ENCODE measurements at places on chromosomes 3 and 15. TPM values are rescaled to one million over a fixed set of nuclear protein-coding genes. Genes with fewer than 3 reads are reported as not detected.

KCNMB3 gene
- total RNA-seq: 2.1 TPM

ZPLD1 gene
- not detected for total RNA-seq

EFCAB12 gene
- not detected for total RNA-seq

CD200 gene
- 1.3 TPM for total RNA-seq

TRIM42 gene
- total RNA-seq: not detected

A4GNT gene
- total RNA-seq: not detected

WDR93 gene
- under 0.01 TPM for total RNA-seq

TMEM115 gene
- 28.7 TPM for total RNA-seq

CPLX3 gene
- total RNA-seq: not detected

CLDN16 gene
- 0.06 TPM for total RNA-seq

LRTM1 gene
- not detected for total RNA-seq

FMN1 gene
- 0.25 TPM for total RNA-seq

LSMEM2 gene
- not detected for total RNA-seq

SPINT1 gene
- 1.6 TPM for total RNA-seq

GREM1 gene
- total RNA-seq: 0.16 TPM

PP2D1 gene
- not detected for total RNA-seq

TMIE gene
- total RNA-seq: 0.16 TPM

MOBP gene
- under 0.01 TPM for total RNA-seq

CAND2 gene
- total RNA-seq: 2.8 TPM

USP8 gene
- total RNA-seq: 65.2 TPM

ATP13A5 gene
- total RNA-seq: not detected

OSBPL10 gene
- total RNA-seq: 17.5 TPM

PYGO1 gene
- 0.32 TPM for total RNA-seq

THAP10 gene
- total RNA-seq: 0.94 TPM

SUSD5 gene
- total RNA-seq: 9.3 TPM

UQCRC1 gene
- total RNA-seq: 256 TPM

FBN1 gene
- total RNA-seq: 88.4 TPM

MUC4 gene
- not detected for total RNA-seq

ANKRD63 gene
- total RNA-seq: not detected

EOMES gene
- total RNA-seq: not detected

FEZF2 gene
- total RNA-seq: not detected

LIPH gene
- total RNA-seq: not detected

ANKUB1 gene
- not detected for total RNA-seq

BMF gene
- total RNA-seq: 5.3 TPM

NR2E3 gene
- 0.50 TPM for total RNA-seq

LRRC2 gene
- total RNA-seq: under 0.01 TPM

VIPR1 gene
- 0.25 TPM for total RNA-seq

ZNF35 gene
- 9.2 TPM for total RNA-seq

ACAN gene
- 8.9 TPM for total RNA-seq

CPN2 gene
- total RNA-seq: not detected

PODXL2 gene
- total RNA-seq: 5.3 TPM

ROPN1 gene
- total RNA-seq: not detected

TMEM266 gene
- total RNA-seq: not detected
